ENCODE measurements at places on chromosomes 3 and 15.

GRCh38 chr3:65314269-65314668, 626.5 kb upstream of the ADAMTS9 start:
- no peaks in the 10 kb centered on the region for H3K27me3 ChIP-seq
- H3K27ac ChIP-seq: no peak overlapping the region
- no peaks in the 10 kb centered on the region for H3K36me3 ChIP-seq
- no peak for DNase-seq

GRCh38 chr15:25711691-25712090, 151.4 kb downstream of the ATP10A start:
- H3K4me1 ChIP-seq: no peaks in the 10 kb centered on the region
- H3K36me3 ChIP-seq: no peaks in the 10 kb centered on the region
- H3K4me3 ChIP-seq: no peak overlapping the region
- H3K27me3 ChIP-seq: peaks cover 1% of the 10 kb centered on the region

- peak; percentile 56 for DNase-seq
- peak overlapping the region; percentile 87 for H3K4me3 ChIP-seq
- peaks cover 39% of the 10 kb centered on the region for H3K4me1 ChIP-seq
- H3K27me3 ChIP-seq: no peaks in the 10 kb centered on the region
- peak overlapping the region; percentile 36 for H3K27ac ChIP-seq
Measured at GRCh38 chr3:45592830-45593707, 1.5 kb upstream of the LIMD1 start.

GRCh38 chr3:66098436-66098835, 59.7 kb upstream of the MAGI1 start:
- no peak overlapping the region for H3K27ac ChIP-seq
- no peaks in the 10 kb centered on the region for H3K27me3 ChIP-seq
- no peak for DNase-seq
- no peaks in the 10 kb centered on the region for H3K4me1 ChIP-seq
- no peaks in the 10 kb centered on the region for H3K36me3 ChIP-seq

DNA sequence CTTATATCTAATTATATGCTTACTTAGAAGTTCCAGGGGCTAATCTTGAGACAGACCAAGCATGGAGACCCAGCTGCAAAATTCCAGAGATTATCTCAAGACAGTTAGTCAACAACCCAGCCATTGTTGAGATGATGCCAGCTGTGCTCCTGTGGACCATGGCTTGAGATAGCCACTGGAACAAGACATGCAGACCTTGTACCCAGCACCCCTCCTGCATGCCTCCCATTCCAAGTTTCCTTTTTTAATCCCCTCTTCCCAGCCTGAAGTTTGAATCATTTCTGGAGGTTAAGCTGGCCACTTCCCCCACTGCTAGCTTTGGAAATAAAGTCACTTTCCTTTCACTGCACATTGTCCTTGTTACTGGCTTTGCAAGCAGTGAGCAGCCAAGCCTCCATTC, 53.8 kb downstream of the IMPG2 start:
- H3K4me3 ChIP-seq: no peak overlapping the region
- peaks cover 3% of the 10 kb centered on the region for H3K4me1 ChIP-seq
- no peak for DNase-seq
- H3K27me3 ChIP-seq: no peaks in the 10 kb centered on the region
- no peak overlapping the region for H3K27ac ChIP-seq

DNA sequence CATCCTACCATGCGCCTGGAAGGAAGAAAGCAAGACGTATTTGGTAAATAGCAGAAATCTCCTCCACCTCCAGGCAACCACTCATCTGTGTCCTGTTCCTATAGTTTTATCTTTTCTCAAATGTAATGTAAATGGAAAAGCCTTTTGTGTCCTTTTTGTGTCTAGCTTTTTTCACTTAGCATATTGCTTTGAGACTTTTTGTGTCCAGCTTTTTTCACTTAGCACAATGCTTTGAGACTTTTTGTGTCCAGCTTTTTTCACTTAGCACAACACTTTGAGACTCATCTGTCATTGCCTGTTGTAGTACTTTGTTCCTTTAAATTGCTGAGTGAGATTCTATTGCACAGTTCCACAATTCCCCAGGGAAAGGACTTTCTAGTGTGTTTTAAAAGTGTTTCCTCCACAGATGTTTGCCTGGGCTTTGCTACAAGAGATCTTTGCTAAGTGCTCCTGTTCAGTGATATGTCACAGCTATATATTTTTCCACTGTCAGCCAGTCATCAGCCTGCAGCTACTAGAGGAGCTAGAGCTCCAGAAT, 27.9 kb upstream of the MUC13 start:
- no peaks in the 10 kb centered on the region for H3K4me1 ChIP-seq
- DNase-seq: no peak
- no peaks in the 10 kb centered on the region for H3K27me3 ChIP-seq
- H3K27ac ChIP-seq: no peak overlapping the region

DNA sequence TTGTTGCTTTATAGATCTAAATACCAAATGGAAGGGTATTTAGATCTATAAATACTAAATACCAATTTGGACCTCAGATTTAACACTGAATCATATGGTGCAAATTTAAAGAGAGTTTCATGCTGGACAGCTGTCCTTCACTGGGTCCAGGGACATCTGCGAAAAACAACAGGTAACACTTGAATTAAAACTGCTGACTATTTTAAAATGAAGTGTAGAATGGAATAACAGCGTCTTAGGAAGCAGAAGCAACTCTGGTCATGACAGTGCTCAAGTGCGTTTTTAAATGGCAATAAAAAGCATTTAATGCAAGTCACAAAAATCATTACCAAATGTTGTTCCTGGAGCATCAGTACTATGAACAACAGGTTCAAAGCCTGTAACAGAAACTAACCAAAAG, 106.3 kb downstream of the TFG start:
- no peaks in the 10 kb centered on the region for H3K4me1 ChIP-seq
- H3K4me3 ChIP-seq: no peak overlapping the region
- no peak overlapping the region for H3K27ac ChIP-seq
- no peaks in the 10 kb centered on the region for H3K36me3 ChIP-seq

- H3K4me3 ChIP-seq: no peak overlapping the region
- H3K27ac ChIP-seq: no peak overlapping the region
- DNase-seq: no peak
- H3K4me1 ChIP-seq: no peaks in the 10 kb centered on the region
- peaks cover 2% of the 10 kb centered on the region for H3K36me3 ChIP-seq
Measured at GRCh38 chr3:111373861-111374260, 168.1 kb upstream of the CD96 start.

DNA sequence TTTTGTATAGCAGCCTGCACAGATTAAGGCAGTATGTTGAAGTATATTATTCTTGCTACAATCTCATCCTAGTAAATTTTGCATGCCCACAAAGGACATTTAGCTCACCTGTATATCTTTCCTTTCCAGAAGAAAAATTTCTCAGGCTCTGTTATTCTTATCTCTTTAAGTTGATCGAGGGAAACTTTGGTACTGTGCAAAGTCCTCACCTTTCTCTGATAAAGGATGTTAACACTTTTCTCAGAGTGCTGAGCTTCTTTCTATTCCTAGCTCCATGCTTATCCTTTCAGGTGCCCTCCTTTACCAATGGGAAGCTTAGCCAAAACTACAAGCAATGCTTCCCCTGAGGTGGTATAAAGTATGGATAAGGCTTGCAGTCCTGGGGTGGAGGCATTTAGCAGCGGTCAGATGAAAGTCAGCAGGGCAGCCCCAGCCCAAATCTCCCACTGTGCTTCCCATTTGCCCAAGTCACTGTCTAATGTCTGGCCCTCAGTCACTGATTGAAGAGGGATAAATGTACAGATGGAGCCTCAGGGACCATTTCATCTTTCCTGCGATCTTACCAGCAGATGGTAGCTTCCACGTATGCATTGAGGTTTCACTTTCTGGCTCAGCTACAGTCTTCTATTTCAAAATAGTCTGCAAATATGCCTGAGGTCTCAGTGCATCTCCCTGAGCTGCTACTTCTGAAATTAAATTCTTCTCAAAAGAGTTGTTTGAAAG, 127.8 kb upstream of the P2RY1 start:
- no peak overlapping the region for H3K4me3 ChIP-seq
- no peaks in the 10 kb centered on the region for H3K4me1 ChIP-seq
- H3K27me3 ChIP-seq: no peaks in the 10 kb centered on the region
- H3K27ac ChIP-seq: no peak overlapping the region

GRCh38 chr15:78996894-78997275, 52.0 kb upstream of the CTSH start:
- H3K27ac ChIP-seq: no peak overlapping the region
- peaks cover 8% of the 10 kb centered on the region for H3K36me3 ChIP-seq
- H3K27me3 ChIP-seq: no peaks in the 10 kb centered on the region
- H3K4me1 ChIP-seq: peaks cover 19% of the 10 kb centered on the region

GRCh38 chr3:63497641-63498040, 154.8 kb upstream of the SNTN start:
- no peak overlapping the region for H3K27ac ChIP-seq
- H3K4me3 ChIP-seq: no peak overlapping the region
- no peak for DNase-seq
- no peaks in the 10 kb centered on the region for H3K36me3 ChIP-seq
- H3K4me1 ChIP-seq: no peaks in the 10 kb centered on the region

DNA sequence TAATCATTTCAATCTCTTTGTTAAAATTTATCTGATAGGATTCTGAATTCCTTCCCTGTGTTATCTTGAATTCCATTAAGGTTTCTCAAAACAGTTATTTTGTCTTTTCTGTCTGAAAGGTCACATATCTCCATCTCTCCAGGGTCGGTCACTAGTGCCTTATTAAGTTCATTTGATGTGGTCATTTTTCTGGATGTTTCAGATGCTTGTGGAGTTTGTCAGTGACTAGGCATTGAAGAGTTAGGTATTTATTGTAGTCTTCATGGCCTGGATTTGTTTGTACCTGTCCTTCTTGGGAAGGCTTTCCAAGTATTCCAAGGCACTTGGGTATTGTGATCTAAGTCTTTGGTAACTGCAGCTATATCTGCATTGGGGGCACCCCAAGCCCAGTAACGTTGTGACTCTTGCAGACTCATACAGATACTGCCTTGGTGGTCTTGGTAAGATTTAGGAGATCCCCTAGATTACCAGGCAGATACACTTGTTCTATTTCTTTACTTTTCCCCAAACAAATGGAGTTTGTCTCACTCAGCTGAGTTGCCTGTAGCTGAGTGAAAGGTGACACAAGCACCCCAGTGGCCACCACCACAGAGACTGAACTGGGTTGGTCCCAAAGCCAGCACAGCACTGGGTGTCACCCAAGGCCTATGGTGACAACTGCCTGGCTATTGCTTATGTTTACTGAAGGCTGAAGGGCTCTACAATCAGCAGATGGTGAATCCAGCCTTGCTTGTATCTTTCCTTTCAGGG, 18.9 kb upstream of the SLC27A2 start:
- no peaks in the 10 kb centered on the region for H3K4me1 ChIP-seq
- peaks cover 3% of the 10 kb centered on the region for H3K27me3 ChIP-seq
- H3K36me3 ChIP-seq: peaks cover 2% of the 10 kb centered on the region
- H3K27ac ChIP-seq: no peak overlapping the region
- no peak overlapping the region for H3K4me3 ChIP-seq
- no peak for DNase-seq

GRCh38 chr3:52104684-52105640, 48.6 kb upstream of the DUSP7 start:
- no peak overlapping the region for H3K27ac ChIP-seq
- no peaks in the 10 kb centered on the region for H3K4me1 ChIP-seq
- H3K27me3 ChIP-seq: no peaks in the 10 kb centered on the region

DNA sequence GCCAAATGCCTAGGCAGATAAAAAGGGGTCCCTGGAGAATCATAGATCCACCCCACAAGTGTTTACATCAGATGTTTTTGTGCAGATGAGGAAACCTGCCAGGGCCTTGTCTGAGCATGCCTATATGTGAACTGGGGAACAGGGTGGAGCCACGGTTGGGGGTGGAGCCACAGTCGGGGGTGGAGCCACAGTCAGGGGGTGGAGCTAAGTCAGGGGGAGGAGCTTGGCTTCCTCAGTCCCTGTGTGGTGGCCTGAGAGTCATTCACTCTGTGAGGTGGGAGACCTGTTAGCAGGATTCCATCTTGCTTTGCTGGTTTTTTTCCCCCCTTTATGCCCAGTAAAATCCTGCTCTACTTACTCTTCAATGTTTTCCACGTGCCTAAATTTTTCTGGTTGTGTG, 57.8 kb upstream of the TGFBR2 start:
- H3K27me3 ChIP-seq: no peaks in the 10 kb centered on the region
- no peak overlapping the region for H3K4me3 ChIP-seq
- peaks cover 22% of the 10 kb centered on the region for H3K4me1 ChIP-seq
- peak; percentile 28 for DNase-seq
- no peak overlapping the region for H3K27ac ChIP-seq
- no peaks in the 10 kb centered on the region for H3K36me3 ChIP-seq

GRCh38 chr3:112392393-112393359, 59.7 kb downstream of the CD200 start:
- H3K27me3 ChIP-seq: peaks cover 2% of the 10 kb centered on the region
- no peak overlapping the region for H3K27ac ChIP-seq
- no peak for DNase-seq
